ENCODE measurements at places on chromosomes 11 and 22. TPM values are rescaled to one million over a fixed set of nuclear protein-coding genes. Genes with fewer than 3 reads are reported as not detected.

- DNase-seq = no peak
These were observed 8.8 kb downstream of the RIN1 start for GRCh38 chr11:66327171-66328030.

DNA sequence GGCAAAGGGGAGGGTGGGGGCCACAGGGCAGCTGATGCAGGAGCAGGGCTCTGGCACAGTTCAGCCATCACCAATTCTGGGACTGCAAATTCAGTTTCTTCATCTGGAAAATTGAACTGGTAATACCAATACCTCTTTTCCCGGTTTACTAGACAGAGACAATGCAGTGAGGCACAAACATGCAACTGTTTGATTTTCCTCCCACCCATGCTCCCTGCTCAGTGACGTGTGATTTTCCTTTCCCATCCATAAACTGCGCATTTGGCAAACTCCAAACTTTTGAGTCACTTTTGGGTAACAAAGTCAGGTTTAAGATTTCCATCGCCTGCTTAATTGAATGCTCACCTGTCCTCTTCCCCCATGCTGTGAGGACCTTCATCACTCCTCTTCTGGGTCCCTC is 23.2 kb downstream of the P2RY2 start:
- no peak for DNase-seq

- peak; percentile 63 for DNase-seq
These were observed 27.4 kb downstream of the DRD2 start for GRCh38 chr11:113447621-113448315.

- DNase-seq = no peak
These were observed 8.7 kb downstream of the PRDM11 start for GRCh38 chr11:45155058-45155551.

DNA sequence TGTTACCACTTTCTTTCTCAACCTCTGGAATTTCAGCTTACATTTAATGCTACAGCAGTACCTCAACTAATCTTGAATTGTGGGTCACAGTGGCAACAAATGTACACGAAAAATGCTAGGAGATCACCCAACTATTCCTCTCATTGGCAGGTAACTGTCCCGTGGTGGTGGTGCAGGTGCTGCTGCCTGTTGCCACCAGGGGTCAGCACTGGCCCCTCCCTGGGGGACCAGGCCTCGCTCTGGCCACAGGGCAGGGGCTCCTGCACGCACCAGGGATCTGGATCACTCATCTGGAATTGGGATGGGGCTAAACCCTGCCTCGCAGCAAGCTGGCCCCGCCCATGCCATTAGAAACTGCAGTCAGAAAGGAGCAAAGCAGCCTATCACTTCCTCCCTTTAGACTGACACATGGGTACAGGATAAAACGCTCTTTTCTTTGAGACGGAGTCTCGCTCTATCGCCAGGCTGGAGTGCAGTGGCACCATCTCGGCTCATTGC is 6.9 kb upstream of the POLDIP3 start:
- peak; percentile 55 for DNase-seq

- DNase-seq = no peak
These were observed 190.8 kb downstream of the TTC28 start for GRCh38 chr22:28488825-28489224.

DNA sequence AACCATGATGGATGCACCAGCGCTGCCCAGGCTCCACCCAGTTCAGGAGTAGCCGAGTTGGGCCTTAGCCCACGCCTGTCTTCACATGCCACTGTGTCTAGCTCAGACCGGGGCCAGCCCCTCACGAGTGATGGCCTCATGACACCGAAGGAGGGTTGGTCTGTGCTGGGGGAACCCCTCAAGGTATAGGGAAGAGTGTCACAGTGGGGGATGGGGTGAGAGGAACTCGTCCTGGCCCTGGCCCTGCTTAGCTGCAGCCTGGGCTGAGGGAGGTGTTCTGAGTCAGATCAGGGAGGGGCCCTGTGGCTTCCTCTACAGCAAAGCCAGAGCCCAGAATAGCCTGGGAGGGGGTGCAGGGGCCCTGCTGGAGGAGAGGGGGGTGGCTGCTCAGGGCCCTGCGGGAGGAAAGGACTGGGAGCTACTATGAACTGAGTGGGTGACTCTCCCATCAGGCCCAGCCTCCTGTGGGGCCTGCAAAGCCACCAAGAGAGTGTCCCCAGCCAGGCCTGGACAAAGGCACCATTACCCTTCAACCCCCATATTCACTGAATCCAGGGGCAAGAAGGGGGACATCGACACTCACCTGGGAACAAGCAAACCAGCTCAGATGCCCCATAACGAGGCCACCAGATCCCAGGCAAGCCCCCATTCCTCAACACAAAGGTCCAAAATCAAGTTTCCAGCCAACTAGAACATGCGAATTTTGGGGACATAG is 41.2 kb downstream of the IGLL5 start:
- peak; percentile 30 for DNase-seq

GRCh38 chr11:87038235-87038977 is 672 bp downstream of the TMEM135 start:
- no peak for DNase-seq

DNA sequence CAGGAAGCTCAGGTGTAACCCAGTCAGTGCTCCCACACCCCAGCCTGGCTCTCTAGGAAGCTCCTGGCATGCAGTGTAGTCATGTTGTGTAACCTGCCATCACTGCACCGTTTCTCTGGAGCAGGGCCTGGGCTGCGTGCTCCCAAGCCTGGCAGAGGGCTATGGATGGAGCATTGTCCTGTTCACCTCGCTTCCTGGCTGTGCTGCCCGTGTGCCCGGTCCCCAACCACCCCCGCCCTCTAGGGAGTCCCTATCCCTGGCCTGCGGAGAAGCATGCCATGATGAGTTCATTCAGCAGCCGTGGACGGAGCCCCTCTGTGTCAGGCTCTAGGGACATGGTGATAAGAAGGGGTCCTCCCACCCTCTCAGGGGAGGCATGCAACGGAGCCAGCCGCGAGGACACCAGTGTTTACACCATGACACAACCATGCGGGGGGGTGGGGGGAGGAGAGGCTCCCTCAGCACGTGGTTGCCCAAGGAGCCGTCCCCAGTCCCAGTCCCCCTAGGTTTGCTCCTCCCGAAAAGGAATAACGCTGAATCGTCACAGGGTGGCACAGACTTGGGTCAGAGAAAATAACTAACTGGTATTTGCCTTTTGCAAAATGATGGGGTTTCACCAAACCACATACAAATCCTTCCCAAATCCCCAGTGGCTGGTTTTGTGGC is 73.1 kb downstream of the FBLN1 start:
- DNase-seq = no peak

- DNase-seq = no peak
These were observed 20.4 kb upstream of the MOB2 start for GRCh38 chr11:1506981-1507380.

- no peak for DNase-seq
These were observed 709.7 kb downstream of the NTM start for GRCh38 chr11:132080127-132080526.

GRCh38 chr22:42443240-42444076 is 11.3 kb upstream of the NFAM1 start:
- no peak for DNase-seq

DNA sequence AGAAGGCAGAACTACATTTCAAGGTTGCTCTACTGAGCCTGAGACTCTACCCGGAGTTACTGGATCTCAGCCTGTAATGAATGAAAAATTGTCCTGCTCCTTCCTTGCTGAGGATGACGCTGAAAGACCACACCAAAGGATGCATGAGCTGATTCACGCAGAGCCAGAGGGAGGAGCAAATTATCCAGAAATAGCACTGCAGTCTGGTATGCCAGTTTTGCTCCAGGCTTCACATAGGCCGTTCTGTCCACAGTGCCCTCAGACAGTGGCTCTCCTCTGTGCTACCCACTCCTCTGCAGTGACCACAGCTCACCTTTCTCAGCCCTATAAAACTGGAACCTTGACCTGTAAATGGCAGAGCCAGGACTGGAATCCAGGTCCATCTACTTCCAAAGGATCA is 79.3 kb upstream of the GALNT18 start:
- peak; percentile 52 for DNase-seq

DNA sequence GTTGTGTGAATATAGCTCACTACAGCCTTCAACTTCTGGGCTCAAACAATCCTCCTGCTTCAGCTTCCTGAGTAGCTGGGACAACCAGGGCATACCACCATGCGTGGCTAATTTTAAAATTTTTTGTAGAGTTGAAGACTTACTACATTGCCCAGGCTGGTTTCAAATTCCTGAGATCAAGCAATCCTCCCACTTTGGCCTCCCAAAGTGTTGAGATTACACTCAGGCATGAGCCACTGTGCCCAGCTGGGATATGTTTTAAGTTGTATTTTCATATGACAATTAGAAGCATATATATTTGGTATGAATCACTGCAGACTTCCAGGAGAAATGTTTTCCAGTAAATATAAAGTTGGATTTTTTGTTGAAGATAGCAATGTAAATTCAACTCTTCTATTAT is 15.4 kb downstream of the DDX10 start:
- DNase-seq = no peak

- no peak for DNase-seq
These were observed 44.3 kb downstream of the DKK3 start for GRCh38 chr11:11963842-11964773.

GRCh38 chr11:23112987-23113886 is 253.0 kb upstream of the CCDC179 start:
- peak; percentile 58 for DNase-seq

DNA sequence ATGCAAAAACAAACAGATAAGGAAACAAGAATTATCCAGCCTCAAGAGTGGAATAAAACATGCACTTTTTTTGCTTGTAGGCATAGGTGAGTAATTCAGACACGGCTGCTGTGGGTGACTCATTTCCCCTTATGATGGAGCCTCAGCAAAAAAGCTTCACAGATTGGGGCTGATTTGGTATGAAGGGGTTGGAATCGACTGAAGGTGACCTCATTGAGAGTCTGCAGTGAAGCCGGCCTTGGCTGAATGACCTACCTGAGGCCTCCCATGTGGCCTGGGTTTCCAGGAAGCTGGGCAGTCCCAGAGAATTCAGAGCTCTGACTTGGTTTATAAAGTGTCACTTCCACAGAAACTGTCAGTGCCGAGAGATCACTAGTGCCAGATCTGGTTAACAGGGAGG is 34.2 kb upstream of the VPREB1 start:
- DNase-seq = peak; percentile 48

DNA sequence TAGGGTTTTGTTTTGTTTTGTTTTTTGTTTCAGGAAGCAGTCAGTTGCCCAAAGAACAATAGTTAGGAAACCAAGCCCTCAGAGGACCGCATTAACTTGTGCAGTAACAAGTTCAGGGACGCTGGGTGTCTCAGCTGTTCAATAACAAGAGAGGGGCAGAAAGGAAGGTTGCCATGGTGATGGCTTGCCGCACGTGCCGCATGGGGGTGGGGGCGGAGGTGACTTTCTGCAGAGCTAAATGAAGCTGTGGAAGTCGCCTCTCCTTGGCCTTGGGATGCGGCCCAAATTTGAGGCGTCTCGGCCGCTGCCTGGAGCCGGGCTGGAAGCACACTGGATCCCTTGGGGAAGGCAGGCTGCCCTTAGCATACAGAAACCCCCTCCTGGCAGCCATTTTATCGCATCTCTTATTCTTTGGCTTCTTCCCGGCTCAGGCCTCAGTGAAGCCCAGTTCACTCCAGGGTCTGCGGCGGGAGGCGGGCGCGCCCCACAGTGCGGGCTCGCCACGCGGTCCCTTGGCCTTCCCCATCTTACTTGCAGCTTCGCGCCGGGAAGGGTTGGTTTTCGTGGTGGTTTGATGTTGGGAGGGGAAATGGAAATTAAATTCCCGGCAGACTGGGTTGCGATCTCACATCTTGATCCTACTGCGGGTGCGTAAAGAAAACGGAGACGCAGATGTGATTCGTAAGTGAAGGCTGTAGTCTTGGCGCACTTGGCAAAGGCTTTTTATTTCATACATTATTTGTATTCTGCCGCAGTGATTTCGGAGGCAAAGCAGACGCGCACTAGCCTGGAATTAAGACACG is 94.3 kb downstream of the SLC17A6 start:
- DNase-seq = no peak

GRCh38 chr22:38868286-38868721 is 3.7 kb downstream of the CBX6 start:
- DNase-seq = no peak

GRCh38 chr11:44631831-44632230 is 66.4 kb downstream of the CD82 start:
- no peak for DNase-seq

DNA sequence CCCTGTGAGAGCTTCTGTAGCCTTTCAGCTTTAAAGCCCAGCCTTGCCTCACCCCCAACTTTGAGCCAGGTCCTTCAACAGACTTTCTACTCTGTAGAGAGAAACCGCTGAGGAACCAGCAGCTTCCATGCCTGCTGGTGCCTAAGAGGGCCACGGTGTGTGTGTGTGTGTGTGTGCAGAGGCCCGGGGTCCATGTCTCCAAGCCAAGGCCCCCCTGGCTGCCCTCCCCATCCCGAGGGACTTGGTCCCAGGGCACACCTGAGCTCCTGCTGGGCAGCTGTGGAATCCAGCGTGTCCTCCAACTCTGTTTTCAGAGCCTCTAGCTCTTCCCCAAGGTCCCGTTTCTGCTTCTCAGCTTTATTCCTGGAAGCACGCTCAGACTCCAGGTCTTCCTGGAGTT is 42.3 kb downstream of the APOL1 start:
- DNase-seq = no peak

DNA sequence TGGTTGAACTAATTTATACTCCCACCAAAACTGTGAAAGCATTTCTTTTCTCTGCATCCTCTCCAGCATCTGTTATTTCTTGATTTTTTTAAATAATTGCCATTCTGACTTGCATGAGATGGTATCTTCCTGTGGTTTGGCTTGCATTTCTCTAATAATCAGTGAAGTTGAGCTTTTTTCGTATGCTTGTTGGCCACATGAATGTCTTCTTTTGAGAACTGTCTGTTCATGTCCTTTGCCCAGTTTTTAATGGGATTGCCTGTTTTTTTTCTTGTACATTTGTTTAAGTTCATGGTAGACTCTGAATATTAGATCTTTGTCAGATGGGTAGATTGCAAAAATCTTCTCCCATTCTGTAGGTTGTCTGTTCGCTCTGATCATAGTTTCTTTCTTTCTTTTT is 46.1 kb downstream of the MS4A13 start:
- DNase-seq = no peak

DNA sequence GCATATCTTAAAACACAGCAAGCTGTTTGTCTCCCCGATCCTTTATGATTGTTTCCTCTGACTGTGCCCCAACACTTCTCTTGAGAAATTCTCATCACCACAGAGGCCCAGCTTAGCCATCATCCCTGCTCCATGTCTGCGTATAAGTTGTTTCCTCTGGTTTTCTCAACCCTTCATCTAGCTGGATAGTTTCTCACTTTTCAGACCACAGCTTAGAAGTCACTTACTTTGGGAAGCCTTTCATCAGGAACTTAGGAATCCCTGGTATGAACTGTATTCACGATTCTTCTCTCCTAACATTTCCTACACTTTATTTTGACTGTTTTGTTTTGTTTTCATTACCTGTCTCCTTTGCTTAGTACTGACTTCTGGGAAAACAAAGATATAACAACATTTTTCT is 295.2 kb downstream of the GUCY1A2 start:
- no peak for DNase-seq

The RASD2 gene
- 0.08 TPM for total RNA-seq

The MS4A15 gene
- not detected for total RNA-seq

The CASP12 gene
- total RNA-seq = not detected

The MUC5AC gene
- not detected for total RNA-seq

The CRYBB1 gene
- total RNA-seq = not detected

The PHOX2A gene
- not detected for total RNA-seq

The OR51B5 gene
- 31.4 TPM for total RNA-seq
